Stimulated activated CD8-positive, alpha-beta memory T cell treated with anti-CD3 and anti-CD28 coated beads, Interleukin-4, amount 100 ng/mL, for 4 hours (primary cell): ENCODE measurements at places on chromosomes 3 and 15.

- no peak for DNase-seq
Observed at GRCh38 chr3:9064850-9065249, 101.6 kb upstream of the RAD18 start.

DNA sequence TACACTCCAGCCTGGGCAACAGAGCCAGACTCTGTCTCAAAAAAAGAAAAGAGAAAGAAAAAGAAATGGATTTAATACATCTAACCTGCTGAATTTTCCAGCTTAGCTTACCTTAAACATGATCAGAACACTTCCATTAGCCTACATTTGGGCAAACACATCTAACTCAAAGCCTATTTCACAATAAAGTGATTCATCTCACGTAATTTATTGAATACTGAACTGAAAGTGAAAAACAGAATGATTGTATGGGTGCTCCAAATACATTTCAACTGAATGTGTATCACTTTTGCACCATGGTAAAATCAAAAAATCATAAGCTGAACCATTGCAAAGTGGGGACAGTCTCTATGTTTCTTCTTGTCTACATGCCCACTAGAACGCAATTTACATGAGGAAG, 9.0 kb downstream of the PIK3R4 start:
- DNase-seq = no peak

GRCh38 chr3:162938083-162938482, 1441.5 kb downstream of the OTOL1 start:
- DNase-seq = no peak

DNA sequence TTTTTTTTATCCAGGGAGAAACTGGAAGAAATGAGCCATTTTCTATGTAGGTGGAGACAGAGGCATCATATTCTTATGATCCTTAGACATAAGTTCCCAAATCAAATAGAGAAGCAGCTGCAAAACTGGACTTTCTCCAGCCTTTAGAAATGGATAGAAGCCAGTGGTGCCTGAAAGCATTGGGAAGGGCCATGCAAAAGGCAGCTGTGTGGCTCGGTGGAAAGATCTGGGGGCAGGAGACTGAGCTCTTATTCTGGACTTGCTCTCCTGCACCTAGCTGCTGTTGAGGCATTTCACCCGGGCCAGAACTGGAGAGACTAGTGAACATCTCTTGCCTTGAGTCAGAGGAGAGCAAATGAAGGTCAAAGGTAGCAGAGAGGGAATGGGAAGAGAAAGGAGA, 73.1 kb downstream of the TFG start:
- DNase-seq = no peak

- no peak for DNase-seq
Observed at GRCh38 chr15:67992834-67993233, 61.3 kb upstream of the PIAS1 start.

- peak; percentile 3 for DNase-seq
Observed at GRCh38 chr3:64484289-64484992, 203.4 kb downstream of the ADAMTS9 start.

- no peak for DNase-seq
Observed at GRCh38 chr15:38479266-38479665, 25.3 kb downstream of the FAM98B start.
